Activated CD8-positive, alpha-beta memory T cell treated with anti-CD3 and anti-CD28 coated beads, Interleukin-2, amount 10 ng/mL, durations not matched to agents 7 days and 5 days (primary cell): ENCODE measurements at places on chromosomes 16 and 17. TPM values are rescaled to one million over a fixed set of nuclear protein-coding genes. Genes with fewer than 3 reads are reported as not detected.

Gene CD19
- not detected for total RNA-seq

Gene ABAT
- total RNA-seq, result 7.8 TPM

Gene UTS2R
- not detected for total RNA-seq

Gene LITAFD
- not detected for total RNA-seq

Gene SHBG
- total RNA-seq, result not detected

Gene KRTAP16-1
- total RNA-seq, result not detected

Gene NPIPB9
- total RNA-seq, result 2.0 TPM

Gene FBF1
- total RNA-seq, result 26.6 TPM

Gene C1QL1
- total RNA-seq, result 0.33 TPM

Gene GFAP
- not detected for total RNA-seq

Gene ACSM2A
- 0.26 TPM for total RNA-seq

Gene SMTNL2
- not detected for total RNA-seq

Gene FOXL1
- total RNA-seq, result not detected

Gene IST1
- total RNA-seq, result 206 TPM

Gene RNF227
- 3.9 TPM for total RNA-seq

Gene NPIPA7
- total RNA-seq, result 12.9 TPM

Gene ABCC11
- 0.19 TPM for total RNA-seq

Gene KRTAP3-2
- total RNA-seq, result not detected

Gene ZACN
- total RNA-seq, result 0.87 TPM
